ENCODE measurements at places on chromosomes 3 and 15.

DNA sequence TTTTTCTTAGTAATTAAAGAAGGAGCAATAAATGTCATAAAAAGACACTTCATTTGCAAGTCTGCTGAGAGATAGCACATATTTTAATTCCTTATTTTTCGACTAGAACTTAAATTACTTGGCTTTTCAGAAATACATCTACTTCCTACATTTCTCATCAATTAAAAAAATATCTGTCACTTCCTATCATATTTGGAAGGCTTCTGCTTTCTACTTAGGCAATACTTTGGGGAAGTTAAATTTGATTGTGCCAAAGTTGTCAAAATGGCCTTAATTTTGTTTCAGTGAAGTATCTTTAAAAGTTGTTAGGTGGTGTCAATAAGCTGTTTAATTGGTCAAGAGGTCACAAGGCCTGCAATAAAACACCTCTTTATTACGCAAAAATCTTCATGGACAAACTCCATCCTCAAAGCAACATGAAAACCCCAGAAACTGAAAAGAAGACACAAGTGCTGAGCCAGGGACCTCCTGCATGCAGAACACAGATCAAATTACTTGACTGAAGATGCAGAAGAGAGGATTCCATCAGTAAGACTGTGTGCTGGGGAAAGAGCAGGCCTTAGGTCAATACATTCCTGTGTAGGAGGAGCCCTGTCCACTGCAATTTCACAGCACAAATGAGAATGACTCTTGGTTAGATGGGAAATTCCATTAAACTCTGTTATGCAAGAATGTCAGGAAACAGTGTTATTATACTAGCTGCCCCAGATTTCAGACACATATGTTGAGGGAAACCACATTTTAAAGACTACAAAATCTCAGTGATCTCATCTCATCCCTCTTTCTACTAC, 48.0 kb upstream of the FSTL1 start:
- no peak for DNase-seq

DNA sequence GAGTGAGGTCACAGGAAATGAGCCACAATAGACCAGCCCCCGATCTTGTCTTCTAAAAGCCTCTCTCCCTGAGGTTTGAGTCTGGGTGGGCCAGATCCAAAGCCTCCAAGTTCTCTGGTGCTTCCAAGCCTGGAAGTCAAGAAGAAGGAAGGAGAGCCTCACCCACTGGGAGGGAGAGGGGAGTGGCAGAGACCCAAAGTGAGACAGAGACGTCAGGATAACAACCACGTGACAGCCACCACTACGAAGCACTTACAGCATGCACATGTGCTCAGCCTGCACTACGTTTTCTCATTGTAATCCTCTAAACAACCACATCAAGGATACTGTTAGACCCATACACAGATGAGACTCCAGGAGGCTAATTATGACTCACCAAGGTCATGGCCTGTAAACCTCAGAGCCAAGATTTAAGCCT, 197.3 kb upstream of the LINGO1 start:
- DNase-seq, result no peak

DNA sequence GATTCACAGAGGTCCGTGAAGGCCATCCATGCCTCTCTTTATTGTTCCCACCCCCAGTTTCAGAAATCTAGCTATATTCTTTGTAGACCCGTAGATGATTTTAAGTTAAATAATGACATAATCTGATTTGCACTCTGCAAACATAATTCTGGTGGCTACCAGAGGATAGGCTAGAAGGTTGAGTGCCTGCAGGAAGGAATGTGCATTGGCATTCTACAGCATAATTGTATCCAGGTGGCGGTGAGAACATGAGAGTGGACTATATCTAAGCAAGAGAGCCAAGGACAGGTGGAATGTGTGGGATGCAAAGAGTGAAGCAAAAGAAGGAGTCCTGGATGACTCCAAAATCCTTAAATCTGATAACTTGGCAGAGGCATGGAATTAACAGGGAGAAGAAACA, 298.5 kb upstream of the MME start:
- DNase-seq, result no peak

DNA sequence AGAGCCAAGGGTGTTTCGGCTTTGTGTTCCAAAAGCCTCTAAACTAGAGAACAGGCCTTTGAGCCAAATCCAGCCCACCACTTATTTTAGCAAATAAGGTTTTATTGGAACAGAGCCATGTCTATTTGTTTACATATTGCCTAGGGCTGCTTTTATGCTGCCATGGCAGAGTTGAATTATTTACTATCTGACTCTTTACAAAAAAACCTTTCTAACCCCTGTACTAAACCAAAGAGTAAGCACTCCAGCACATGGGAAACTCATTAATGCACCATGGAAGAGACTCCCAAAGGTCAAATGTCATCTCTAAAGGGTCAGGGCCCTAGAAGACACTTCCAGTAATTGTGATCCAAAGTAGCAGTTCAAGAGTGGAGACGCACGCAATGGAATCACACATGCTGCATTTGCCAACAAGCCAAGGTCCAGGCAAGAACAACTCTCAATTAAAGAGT, 22.3 kb downstream of the OSBPL10 start:
- no peak for DNase-seq

DNA sequence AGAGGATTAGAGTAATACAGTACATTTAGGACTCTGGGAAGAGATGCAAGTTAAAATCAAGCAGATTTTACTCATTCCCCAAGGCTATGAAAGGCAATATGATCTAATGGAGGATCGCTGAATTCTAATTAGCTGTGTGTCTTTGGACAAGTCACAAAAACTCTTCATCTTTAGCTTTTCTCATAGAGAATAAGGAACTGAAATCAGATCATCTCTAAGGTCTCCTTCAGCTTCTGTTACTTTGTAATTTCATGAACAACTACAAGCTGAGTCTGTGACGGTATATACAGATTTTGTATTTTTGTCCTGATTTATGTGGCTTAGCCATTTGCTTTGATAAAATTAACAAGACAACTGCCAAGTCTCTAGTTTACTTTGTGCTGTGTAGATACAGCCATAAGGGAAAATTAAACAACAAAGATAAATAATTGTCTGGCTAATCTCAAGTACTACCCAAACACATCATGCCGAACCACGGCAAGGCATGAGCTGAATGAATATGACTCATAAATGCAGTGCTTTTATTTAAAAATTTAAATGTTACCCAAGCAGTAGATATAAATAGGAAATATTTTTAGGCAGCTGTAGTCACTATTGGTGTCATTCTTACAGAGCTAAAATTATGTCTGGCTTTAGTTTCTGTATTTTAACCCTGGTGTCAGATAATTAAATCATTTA, 81.5 kb downstream of the GAP43 start:
- no peak for DNase-seq

DNA sequence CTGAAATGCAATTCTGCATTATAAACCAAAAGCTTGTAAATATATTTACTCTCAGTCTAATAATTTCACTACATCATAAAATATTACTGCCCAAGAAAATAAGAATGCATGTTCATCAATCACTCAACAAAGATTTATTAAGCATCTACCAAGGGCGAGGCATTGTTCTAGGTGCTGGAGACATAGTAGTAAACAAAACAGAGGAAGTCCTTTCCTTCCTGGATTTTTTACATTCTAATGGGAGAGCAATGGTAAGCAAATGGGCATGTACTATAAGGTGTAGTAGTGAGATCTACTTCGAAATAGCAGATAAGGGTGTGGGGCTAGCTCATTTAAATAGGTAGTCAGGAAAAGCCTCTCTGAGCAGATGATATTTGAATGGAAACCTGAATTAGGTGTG, 10.8 kb upstream of the ZFYVE19 start:
- DNase-seq, result no peak

DNA sequence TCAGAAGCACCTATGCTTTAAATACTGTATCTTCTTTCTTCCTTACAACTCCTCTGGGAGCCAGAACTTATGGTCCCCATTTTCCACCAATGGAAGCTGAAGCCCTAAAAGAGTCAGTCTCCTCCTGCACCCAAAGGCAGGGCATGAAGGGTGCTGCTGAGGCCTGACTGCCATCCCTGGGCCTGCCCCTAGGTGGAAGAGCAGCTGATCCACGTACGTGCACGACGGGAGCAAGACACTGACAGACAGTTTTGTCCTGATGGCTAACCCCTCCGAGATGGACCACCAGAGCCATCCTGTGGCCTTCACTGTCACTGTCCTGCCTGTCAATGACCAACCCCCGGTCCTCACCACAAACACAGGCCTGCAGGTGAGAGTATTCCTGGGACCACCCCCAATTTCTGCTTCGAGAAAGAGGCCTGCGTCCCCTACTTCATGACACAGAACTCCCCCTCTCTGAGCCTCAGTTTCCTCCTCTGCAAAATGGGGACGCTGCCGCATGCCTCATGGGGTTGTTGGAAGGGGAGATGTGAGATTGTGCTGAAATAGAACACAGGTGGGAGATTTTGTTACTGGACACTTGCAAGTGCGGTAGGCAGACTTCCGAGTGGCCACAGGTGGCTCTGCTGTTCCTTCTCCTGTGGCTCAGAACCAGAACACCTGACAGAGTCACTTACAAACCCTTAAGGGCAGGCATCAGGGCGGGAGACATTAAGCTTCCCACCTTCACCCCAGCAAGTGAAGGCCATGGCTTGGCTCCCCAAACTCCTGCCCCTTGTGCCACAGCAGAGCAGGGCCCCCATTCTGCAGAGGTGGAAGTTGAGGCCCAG, 175.4 kb downstream of the TBC1D2B start:
- no peak for DNase-seq

- DNase-seq, result no peak
Observed at GRCh38 chr3:112409041-112409440, 76.1 kb downstream of the CD200 start.

- DNase-seq, result no peak
Observed at GRCh38 chr3:102006812-102007485, 157.6 kb downstream of the NFKBIZ start.

GRCh38 chr3:169250000-169250399, 413.5 kb downstream of the MECOM start:
- DNase-seq, result no peak

DNA sequence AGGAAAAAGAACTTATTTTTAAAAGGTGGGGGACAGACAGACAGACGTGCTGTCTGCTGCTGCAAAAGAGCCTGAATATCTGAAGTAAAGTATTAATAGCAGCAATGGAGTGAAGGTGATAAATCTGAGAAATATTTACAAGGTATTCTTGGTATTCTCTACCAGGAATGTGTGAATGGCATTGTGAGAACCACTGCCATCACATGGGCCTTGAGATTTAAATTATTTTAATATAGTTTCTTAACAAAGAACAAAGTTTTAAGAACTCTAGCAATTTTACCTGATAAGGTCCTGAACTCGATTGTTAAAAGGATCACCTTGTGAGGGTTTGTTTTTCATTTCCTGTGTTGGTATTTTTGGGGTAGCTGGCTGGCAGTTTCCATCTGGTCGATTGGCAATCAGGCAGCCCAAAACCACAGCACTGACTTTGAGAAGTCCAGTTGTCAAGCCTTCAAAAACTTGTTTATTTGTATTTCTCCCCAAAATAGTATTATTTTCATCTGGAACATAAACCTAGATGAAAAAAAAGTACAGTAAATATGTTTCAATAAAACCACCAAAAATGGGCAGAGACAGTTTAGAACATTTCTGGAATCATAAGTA, 97.3 kb downstream of the ISL2 start:
- DNase-seq, result no peak

GRCh38 chr3:72517921-72518424, 330.3 kb downstream of the SHQ1 start:
- DNase-seq, result no peak

DNA sequence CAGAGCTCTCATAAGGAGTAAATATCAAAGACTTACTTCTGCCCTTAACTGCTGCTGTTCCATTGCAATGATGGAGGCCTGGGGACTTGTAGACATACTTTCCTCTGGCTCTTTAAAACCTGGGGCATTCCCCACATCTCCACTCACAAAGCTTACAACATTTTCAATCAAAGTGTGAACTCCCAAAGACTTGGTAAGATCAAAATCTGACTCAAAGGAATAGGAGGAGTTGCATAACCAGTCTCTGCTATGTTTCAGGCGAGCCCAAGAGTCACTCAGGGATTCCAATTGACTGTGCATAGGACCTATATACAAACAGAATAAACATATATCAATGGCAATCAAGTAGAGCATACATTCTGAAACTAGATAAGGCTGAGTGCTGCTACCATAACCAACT, 101.5 kb downstream of the FBXL22 start:
- no peak for DNase-seq

GRCh38 chr3:134895181-134895580, 100.1 kb downstream of the EPHB1 start:
- DNase-seq, result no peak

DNA sequence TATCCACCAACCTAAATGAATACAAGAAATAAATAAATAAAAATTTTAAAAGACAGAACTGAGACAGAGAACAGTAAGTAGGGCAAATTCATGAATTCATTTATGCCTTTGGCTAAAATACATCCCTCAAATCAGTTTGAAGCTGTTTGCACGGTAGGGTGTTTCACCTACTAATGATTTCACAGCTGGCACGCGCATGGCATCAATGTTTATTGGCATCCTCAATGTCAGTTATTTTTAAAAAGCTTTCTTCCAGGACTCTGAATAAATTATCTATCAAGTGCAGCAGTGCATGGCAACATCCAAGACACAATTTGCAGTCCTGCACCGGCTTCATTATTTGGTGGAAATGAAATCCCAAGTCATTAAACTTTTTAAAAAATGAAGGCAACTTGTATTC, 985.2 kb upstream of the ROBO1 start:
- no peak for DNase-seq

- no peak for DNase-seq
Observed at GRCh38 chr15:78702609-78703333, 61.8 kb upstream of the CHRNB4 start.

GRCh38 chr3:126807795-126808194, 103.8 kb downstream of the CHCHD6 start:
- no peak for DNase-seq

GRCh38 chr3:117661818-117662095, 952.2 kb downstream of the TUSC7 start:
- DNase-seq, result no peak

GRCh38 chr3:162370141-162370540, 873.5 kb downstream of the OTOL1 start:
- DNase-seq, result no peak

DNA sequence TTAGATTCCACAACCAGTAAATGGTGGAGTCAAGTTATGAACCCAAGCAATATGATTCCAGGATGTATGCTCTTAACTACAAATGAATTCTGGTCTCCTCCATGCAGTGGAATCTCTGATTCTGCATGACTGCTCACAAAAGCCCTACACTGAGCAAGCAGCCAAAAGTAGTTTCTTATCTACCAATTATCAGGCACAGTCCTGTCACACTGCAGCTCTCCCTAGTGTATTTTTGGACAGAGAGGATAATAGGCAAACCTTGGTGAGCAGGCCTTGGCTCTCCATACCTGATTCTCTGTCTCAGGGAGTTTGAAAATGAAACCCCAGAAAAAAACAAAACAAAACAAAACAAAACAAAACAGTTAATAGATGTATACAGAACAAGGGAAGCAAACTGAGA, 3.5 kb upstream of the SSR3 start:
- no peak for DNase-seq

DNA sequence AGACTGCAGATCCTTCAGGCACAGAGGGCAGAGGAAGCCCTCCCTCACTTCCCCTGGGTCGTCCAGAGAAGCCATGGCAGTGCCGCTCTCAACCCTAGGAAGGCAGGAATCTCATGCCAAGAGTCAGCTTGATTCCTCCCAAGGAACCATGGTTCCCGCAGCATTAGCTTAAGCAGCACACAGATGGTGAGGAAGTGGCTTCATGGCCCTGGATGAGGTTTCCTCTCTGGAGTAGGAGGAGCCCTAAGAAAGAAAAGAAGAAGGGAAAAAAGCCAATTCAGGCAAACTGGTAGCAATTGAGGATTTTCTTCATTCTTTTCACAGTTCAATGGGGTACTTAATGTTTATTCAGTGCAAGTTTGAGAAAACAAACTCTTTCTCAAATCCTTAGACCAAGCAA, 2.9 kb downstream of the RBSN start:
- DNase-seq, result no peak

- DNase-seq, result no peak
Observed at GRCh38 chr3:98670020-98670419, 76.6 kb upstream of the CPOX start.
